ENCODE measurements at places on chromosomes 7 and 10.

DNA sequence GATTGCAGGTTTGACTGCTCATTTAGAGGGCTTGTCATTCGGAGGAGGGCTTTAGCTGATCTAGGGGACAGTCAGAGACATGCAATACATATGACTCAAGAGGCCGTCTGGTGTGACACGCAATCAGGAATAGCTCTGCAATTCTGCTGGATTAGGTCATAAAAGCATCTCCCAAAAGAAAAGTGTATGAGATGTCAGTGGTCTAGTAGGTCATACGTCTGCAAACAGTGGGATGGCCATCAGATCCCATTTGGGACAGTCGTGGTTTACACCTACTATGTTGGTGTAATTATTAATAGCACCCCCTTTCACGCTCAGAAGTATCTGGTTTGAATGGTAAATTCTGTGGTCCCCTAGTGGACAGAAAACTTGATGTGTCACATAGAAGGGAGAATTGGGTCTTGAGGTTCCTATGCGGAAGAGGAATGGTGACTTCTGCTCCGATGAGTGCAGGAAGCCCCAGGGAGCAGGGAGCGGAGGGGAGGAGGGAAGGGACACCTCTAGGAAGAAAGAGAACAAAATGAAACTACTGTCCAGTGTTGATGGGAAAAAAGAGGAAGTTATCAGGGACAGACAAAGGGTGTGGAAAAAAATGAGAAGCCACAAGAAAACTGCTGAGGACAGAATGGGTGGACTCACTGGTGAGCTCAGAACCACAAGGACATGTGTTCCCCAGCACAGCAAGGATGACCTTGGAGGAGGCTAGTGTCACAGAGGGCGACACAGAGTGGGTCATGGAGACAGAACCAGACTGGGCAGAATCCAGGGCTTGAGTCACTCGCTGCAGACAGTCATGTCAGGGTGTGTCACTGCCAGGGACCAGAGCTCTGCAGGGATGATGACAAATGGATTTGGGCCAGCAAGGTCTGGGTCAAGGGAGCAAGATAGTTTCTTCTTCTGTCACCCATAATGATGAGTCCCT, 59.9 kb downstream of the MAP3K8 start:
- DNase-seq, result no peak

GRCh38 chr10:19096501-19097073, 48.0 kb downstream of the MALRD1 start:
- no peak for DNase-seq

DNA sequence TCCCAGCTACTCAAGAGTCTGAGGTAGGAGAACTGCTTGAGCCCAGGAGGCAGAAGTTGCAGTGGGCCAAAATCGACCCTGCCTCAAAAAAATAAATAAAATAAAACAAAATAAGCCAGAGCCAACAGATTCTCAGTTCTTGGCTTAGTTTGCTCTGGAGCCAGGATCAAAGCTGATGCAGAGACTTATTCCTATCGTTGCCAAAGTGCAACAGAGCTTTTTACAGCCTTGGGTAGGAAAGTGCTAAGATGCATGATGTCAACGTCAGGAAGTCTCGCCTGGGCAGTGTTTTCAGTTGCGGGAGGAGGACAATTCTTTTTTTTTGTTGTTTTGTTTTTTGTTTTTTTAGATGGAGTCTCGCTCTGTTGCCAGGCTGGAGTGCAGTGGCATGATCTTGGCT, 43.8 kb upstream of the CYTH3 start:
- DNase-seq, result no peak

DNA sequence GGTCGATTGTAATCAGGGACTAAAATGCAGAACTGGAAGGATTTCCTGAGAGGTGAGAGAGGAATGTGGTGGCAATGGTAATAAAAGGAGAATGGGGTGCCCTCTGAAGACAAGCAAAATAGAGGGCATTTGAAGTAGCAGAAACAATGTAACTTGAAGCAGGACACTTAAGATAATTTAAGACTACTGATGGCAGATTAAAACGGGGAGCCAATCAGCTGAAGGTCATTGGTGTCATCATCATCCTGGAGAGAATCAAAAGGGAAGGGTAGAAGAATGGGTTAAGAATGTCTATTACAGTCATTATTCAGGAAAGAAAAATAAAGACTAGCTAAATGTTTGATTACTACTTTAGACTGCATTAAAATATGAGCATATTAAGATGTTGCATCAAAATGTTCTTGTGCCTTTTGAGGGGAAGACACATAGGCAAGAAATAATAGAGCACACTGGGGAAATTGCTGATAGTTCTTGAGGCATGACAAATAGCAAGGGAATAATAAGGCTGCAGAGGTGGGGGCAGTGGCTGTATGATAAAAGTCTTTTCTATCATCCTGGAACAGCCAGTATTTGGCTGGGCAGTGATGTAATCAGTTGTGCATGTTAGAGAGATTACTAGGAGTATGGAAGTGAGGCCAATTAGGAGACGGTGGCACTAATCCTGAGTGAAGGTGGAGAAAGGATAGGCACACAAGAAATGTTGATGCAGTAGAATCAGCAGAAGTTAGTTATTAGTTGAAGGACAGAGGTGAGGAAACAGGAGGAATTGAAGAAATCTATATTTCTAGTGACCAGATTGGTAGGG, 60.2 kb downstream of the CCDC71L start:
- no peak for DNase-seq

GRCh38 chr7:134495546-134495945, 31.8 kb upstream of the AKR1B10 start:
- DNase-seq, result no peak

DNA sequence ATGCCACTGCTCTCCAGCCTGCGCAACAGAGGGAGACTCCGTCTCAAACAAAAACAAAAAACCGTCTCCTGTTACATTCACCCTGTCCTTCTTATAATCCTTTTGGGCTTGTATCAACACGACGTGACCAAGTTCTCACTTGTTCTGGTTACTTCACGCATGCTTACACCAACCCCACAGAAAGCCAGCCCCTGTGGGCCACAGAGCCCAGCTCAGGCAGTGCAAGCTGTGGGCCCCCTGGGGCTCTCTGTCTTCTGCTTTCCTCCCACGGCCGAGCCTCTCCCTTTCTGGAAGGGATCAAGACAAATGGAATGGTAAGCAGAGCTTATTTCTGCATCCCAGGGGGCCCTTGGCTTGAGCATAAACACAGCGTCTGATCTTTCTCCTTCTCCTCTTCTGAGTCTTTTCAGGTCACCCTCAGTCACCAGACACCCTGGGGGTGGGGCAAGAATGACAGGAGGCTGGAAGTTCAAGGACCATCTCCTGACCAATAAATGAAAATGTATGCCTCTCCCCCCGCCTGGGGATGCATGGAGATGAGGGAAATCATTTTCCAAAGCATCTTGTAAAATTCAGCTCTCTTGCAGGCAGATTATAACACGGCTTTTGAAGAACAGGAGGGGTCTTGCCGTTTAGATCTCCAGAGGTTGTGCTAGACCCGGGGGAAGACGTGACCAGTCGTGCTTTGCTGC, 19.0 kb upstream of the TRIM56 start:
- no peak for DNase-seq

GRCh38 chr10:68135922-68136792, 26.9 kb downstream of the MYPN start:
- DNase-seq, result peak; percentile 42

- DNase-seq, result no peak
Observed at GRCh38 chr7:35286986-35287385, 33.1 kb upstream of the TBX20 start.

- no peak for DNase-seq
Observed at GRCh38 chr10:34205452-34205851, 609.6 kb downstream of the PARD3 start.

DNA sequence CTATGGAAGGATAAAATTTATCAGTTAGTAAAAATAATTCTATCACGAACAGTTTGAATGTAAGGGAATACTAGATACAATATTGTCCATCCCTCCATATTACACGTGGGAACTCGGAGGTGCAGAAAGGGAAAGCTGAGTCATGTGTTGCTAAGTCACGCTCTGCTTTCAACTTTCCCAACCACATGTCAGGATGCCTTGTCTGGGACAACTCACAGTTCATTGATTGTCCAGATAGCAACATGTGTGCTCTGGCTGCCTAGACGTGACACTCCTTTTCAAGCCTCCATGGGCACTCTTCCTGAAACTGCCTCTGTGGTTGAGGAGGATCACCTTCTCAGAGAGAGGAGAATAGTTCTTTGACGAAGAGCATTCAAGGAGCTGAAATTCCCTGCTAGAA, 808.1 kb downstream of the GRID1 start:
- no peak for DNase-seq

GRCh38 chr7:66039094-66039670, 36.4 kb upstream of the ASL start:
- no peak for DNase-seq

- peak; percentile 61 for DNase-seq
Observed at GRCh38 chr10:91389636-91390512, 20.3 kb upstream of the HECTD2 start.
